ENCODE measurements at places on chromosomes 1 and 21.

- no peak for DNase-seq
Observed at GRCh38 chr1:27864264-27864895, 8.0 kb upstream of the THEMIS2 start.

GRCh38 chr21:44927587-44928461 is 7.1 kb upstream of the ITGB2 start:
- peak; percentile 85 for DNase-seq

GRCh38 chr1:225848030-225848955 is 33.9 kb downstream of the TMEM63A start:
- no peak for DNase-seq

DNA sequence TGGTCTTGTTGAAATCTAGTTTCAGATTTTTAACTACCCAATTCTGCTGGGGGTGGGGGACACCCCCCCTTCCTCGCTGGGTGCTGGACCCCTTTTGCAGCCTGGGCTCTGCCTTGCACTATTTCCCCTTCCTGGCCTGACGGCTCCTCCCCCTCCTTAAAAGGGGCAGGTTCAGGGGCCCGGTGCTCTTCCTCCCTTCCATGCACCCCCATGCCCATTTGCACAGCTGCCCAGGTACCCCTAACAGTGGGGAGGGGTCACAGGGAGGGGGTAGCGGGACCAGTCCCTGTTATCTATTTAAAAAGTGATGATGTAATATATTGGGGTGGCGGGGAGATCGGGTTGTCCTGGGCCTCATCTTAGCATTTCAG is 15.3 kb downstream of the ZBTB7B start:
- DNase-seq = no peak
